ENCODE measurements at places on chromosomes 3 and 15. TPM values are rescaled to one million over a fixed set of nuclear protein-coding genes. Genes with fewer than 3 reads are reported as not detected.

DNA sequence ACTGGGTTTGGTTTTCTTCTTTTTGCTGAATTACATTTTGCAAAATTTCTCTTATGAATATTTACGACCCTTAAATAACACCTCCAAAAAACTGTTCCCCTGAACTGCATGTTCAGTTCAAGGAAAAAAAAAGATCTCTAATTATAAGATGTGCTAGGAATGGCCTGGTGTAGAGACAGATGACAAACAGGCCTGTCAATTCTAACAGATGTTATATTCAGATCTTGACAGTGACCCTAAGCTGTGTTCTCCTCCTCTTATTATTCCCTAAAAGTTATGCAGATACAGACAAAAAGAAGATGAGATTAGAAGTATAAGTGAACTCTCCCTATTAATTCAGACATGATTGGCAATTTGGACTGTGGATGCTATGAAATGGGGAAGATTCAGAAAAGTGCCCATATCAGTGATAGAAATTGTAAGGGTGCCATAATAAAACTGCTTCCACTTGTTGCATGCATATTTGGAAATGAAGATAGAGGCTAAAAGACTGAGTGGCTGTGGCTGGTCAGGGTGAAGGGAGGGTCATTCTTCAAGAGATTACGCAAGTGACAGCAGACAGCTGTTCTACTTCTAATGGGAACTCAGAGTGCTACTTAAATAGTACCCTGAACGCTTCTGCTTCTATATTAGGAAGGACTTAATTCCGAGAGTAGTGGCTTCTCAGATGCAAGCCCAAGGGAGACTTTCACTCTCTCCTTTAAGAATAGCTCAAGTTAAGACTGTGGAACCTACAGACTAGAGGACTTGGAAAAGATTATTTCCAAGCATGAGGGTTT, 75.5 kb downstream of the ADAMTS9 start:
- DNase-seq: no peak
- no peak overlapping the region for H3K27ac ChIP-seq
- H3K27me3 ChIP-seq: no peaks in the 10 kb centered on the region
- H3K4me1 ChIP-seq: no peaks in the 10 kb centered on the region
- H3K4me3 ChIP-seq: no peak overlapping the region

GRCh38 chr3:126911162-126912026, 71.5 kb upstream of the PLXNA1 start:
- H3K36me3 ChIP-seq: no peaks in the 10 kb centered on the region
- H3K27me3 ChIP-seq: no peaks in the 10 kb centered on the region
- peaks cover 65% of the 10 kb centered on the region for H3K4me1 ChIP-seq
- peak overlapping the region; percentile 94 for H3K27ac ChIP-seq
- H3K4me3 ChIP-seq: no peak overlapping the region

DNA sequence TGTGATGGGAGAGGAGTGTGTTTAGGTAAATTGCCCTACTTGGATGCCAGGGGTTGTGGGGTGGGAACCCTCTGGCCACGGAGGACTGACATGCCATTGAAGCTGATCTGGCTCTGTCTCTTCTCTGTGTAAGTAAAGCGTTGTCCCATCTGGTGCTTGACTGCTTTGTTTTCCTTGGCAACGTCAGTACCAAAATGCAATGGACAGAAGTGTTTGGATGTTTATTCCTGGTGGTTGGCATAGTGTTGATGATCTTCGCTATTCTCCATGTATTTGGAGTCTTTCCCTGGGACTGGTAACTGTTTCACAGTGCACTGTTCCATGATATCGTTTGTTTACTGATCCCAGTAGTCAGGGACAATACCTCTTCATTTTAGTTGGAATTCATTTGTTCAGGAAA, 130.5 kb upstream of the MCTP2 start:
- no peaks in the 10 kb centered on the region for H3K27me3 ChIP-seq
- H3K27ac ChIP-seq: no peak overlapping the region
- no peaks in the 10 kb centered on the region for H3K36me3 ChIP-seq
- DNase-seq: no peak
- peaks cover 7% of the 10 kb centered on the region for H3K4me1 ChIP-seq

RNF123 gene
- 17.1 TPM for total RNA-seq

- no peaks in the 10 kb centered on the region for H3K27me3 ChIP-seq
- no peak overlapping the region for H3K27ac ChIP-seq
- H3K4me1 ChIP-seq: peaks cover 10% of the 10 kb centered on the region
These were observed 138.0 kb upstream of the MEF2A start for GRCh38 chr15:99427668-99428361.

GRCh38 chr15:42992626-42993025, 72.0 kb upstream of the TTBK2 start:
- DNase-seq: no peak
- no peaks in the 10 kb centered on the region for H3K27me3 ChIP-seq

DNA sequence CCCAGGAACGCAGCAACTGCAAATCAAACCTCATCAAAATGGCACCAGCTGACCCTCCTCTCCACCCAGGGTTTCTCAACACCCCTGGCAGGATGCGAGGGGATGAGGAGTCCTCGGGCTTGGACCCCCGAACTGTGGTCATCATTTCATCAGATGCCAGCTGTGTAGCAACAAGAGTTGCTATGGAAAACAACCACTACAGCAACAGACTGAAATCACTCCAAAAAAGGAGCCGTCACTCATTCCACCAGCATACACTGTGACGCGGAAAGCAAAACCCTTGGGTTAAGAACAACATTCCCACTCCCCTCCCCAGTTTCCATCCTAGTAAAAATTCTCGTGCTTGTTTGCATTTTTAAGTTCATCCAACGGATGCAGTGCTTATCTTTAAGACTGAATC, 40.1 kb downstream of the VGLL4 start:
- H3K4me1 ChIP-seq: peaks cover 66% of the 10 kb centered on the region
- no peak for DNase-seq
- no peaks in the 10 kb centered on the region for H3K27me3 ChIP-seq
- H3K4me3 ChIP-seq: no peak overlapping the region
- peak overlapping the region; percentile 86 for H3K27ac ChIP-seq
- H3K36me3 ChIP-seq: peaks cover 27% of the 10 kb centered on the region

GRCh38 chr3:135056084-135056730, 261.1 kb downstream of the EPHB1 start:
- no peak overlapping the region for H3K27ac ChIP-seq
- no peaks in the 10 kb centered on the region for H3K4me1 ChIP-seq
- no peaks in the 10 kb centered on the region for H3K36me3 ChIP-seq
- DNase-seq: no peak
- no peaks in the 10 kb centered on the region for H3K27me3 ChIP-seq

GRCh38 chr15:84658080-84658787, at the start of gene NMB:
TSS of gene NMB (minus strand) at chr15:84658199. CDS start at chr15:84658152, 47 bp downstream.
- H3K27me3 ChIP-seq: no peaks in the 10 kb centered on the region
- peak; percentile 53 for DNase-seq
- peaks cover 13% of the 10 kb centered on the region for H3K4me1 ChIP-seq
- no peak within 1 kb of the TSS for H3K27ac ChIP-seq
- peaks cover 9% of the 10 kb centered on the region for H3K36me3 ChIP-seq
- H3K4me3 ChIP-seq: peak within 1 kb of the TSS; percentile 34

GRCh38 chr3:115236496-115236895, 89.4 kb upstream of the ZBTB20 start:
- no peaks in the 10 kb centered on the region for H3K36me3 ChIP-seq
- no peak for DNase-seq
- no peaks in the 10 kb centered on the region for H3K27me3 ChIP-seq
- H3K27ac ChIP-seq: no peak overlapping the region

GRCh38 chr15:69185706-69186105, 25.3 kb downstream of the GLCE start:
- no peak overlapping the region for H3K4me3 ChIP-seq
- no peak for DNase-seq
- no peaks in the 10 kb centered on the region for H3K27me3 ChIP-seq

RPL4 gene
- 3,551 TPM for total RNA-seq

- H3K4me1 ChIP-seq: no peaks in the 10 kb centered on the region
- no peak overlapping the region for H3K27ac ChIP-seq
- H3K36me3 ChIP-seq: no peaks in the 10 kb centered on the region
- no peaks in the 10 kb centered on the region for H3K27me3 ChIP-seq
- DNase-seq: peak; percentile 49
- H3K4me3 ChIP-seq: no peak overlapping the region
These were observed 209.4 kb downstream of the CADPS start for GRCh38 chr3:62665627-62666437.

TTLL13 gene
- not detected for total RNA-seq

FAM81A gene
- total RNA-seq: 2.8 TPM

- H3K36me3 ChIP-seq: no peaks in the 10 kb centered on the region
- no peak overlapping the region for H3K27ac ChIP-seq
- no peak overlapping the region for H3K4me3 ChIP-seq
- H3K4me1 ChIP-seq: no peaks in the 10 kb centered on the region
- DNase-seq: no peak
These were observed 406.1 kb downstream of the VPS13C start for GRCh38 chr15:61654002-61654740.

- H3K27me3 ChIP-seq: no peaks in the 10 kb centered on the region
- no peak overlapping the region for H3K27ac ChIP-seq
- H3K36me3 ChIP-seq: no peaks in the 10 kb centered on the region
- no peak overlapping the region for H3K4me3 ChIP-seq
- H3K4me1 ChIP-seq: peaks cover 18% of the 10 kb centered on the region
These were observed 6.0 kb upstream of the RLBP1 start for GRCh38 chr15:89227425-89227824.

DNA sequence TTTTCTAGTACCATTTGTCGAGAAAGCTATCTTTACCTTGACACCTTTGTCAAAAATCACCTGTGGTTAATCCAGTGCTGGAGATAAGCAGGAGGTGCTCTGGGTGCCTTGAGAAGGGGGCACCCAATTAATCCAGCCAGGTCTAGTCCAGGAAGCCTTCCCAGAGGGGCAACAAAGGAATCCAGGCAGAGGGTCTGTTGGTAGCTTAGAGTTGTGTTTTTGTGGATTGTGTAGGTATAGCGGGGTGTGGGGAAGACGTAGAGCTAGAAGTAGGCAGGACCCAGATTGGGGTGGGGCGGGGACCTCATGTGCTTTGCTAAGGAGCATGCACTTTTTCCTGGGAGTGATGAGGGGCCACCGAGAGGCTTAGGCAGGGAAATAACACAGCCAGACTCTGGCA, 6.0 kb upstream of the PIGZ start:
- peaks cover 6% of the 10 kb centered on the region for H3K4me1 ChIP-seq
- no peaks in the 10 kb centered on the region for H3K27me3 ChIP-seq
- 0 out of 2 replicates have a peak, but pooled peaks cover 1% of the 10 kb centered on the region for H3K36me3 ChIP-seq
- H3K4me3 ChIP-seq: no peak overlapping the region

DNA sequence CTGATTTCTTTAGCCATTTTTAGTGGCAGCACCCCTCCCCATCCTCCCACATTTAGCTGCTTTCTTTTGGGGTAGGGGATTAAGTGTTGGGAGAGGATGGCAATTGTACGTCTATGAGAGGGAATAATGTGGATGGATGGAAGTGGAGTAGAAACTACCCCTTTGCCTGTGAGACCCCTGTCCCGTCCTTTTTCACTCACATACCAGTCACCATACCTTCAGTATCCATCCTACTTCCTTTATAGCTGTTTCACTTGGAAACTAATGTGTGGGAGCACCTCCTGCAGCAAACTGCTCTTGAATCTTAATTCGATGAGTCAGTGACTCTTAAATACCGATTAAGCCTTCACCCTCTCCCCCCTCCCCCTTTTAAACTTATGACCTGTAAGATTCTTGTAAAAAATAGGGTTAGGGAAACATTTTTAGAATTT, 730 bp downstream of the SPRED1 start:
- H3K4me3 ChIP-seq: peak overlapping the region; percentile 87
- H3K27me3 ChIP-seq: no peaks in the 10 kb centered on the region
- H3K36me3 ChIP-seq: peaks cover 8% of the 10 kb centered on the region
- peaks cover 20% of the 10 kb centered on the region for H3K4me1 ChIP-seq

DNA sequence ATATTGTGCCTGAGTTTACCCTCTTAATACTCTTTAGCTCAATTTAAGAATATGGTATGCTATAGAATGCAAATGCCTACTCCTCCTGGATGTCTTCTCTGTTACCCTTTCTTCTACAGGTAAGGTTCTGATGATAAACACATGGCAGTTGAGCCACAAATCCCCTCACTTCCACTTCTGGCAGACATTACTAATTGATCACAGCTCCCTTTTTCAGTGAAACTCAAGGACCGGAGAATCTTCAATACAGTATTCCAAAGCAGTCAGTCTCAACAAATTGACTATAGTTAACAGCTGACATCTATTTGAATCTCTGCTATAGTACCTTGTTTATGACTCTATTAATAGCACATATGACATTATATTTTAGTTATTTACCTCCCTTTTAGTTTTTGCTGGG, 232.1 kb upstream of the ADAMTS9 start:
- no peaks in the 10 kb centered on the region for H3K27me3 ChIP-seq
- DNase-seq: no peak
- H3K4me3 ChIP-seq: no peak overlapping the region
- H3K4me1 ChIP-seq: no peaks in the 10 kb centered on the region
- no peaks in the 10 kb centered on the region for H3K36me3 ChIP-seq

GRCh38 chr3:30893678-30894325, 659 bp downstream of the GADL1 start:
- H3K4me1 ChIP-seq: peaks cover 5% of the 10 kb centered on the region
- H3K27ac ChIP-seq: no peak overlapping the region
- DNase-seq: no peak

GXYLT2 gene
- total RNA-seq: 13.3 TPM

- no peak for DNase-seq
- peaks cover 8% of the 10 kb centered on the region for H3K4me1 ChIP-seq
- H3K36me3 ChIP-seq: no peaks in the 10 kb centered on the region
- no peak overlapping the region for H3K4me3 ChIP-seq
- H3K27ac ChIP-seq: no peak overlapping the region
These were observed 224.4 kb downstream of the THRB start for GRCh38 chr3:24270204-24270691.

- no peak overlapping the region for H3K4me3 ChIP-seq
- peaks cover 82% of the 10 kb centered on the region for H3K4me1 ChIP-seq
These were observed 82.4 kb downstream of the WWTR1 start for GRCh38 chr3:149575213-149575960.

DNA sequence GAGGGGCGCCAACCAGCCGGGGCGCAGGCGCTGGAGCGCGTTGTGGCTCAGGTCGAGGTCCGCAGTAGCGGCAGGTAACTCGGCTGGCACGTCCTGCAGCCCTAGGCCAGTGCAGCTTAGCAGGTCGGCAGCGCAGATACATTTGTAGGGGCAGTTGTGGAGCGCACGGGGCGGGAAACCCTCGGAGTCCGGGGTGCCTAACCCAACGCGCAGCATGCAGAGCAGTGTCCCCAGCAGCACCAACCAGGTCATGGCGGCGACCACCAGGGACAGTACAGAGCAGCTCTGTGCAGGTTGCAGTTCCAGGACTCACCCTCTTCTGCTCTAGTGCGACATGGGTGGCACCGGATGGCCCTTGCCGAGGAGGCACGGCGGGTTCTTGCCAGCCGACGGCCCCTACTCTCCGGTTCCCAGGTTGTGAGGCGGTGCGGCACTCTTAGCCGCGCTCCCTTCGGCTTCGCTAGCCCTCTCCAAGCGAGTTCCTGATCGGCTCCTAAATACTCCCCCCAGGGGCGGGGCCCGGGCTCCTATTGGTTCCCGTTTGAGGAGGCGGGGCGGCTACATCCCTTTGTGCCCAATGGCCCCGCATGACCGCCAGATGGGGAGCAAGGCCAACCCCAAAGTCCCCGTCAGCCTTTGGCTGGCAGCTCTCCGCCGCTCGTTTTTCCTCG, at the start of gene AMIGO3:
TSS of gene AMIGO3 (minus strand) at position 471 of the 671 bp plus-strand sequence. CDS start at position 252, 219 bp downstream.
- peaks cover 26% of the 10 kb centered on the region for H3K4me1 ChIP-seq
- DNase-seq: peak; percentile 88
- peaks cover 60% of the 10 kb centered on the region for H3K36me3 ChIP-seq
- peak within 1 kb of the TSS; percentile 39 for H3K4me3 ChIP-seq
- H3K27ac ChIP-seq: no peak within 1 kb of the TSS

GRCh38 chr3:147393261-147393942, 12.9 kb downstream of the ZIC4 start:
- DNase-seq: peak; percentile 58
- peak overlapping the region; percentile 52 for H3K4me3 ChIP-seq
- no peaks in the 10 kb centered on the region for H3K36me3 ChIP-seq

LEKR1 gene
- 0.16 TPM for total RNA-seq

FGD5 gene
- total RNA-seq: not detected

- H3K27ac ChIP-seq: no peak overlapping the region
- no peaks in the 10 kb centered on the region for H3K36me3 ChIP-seq
- no peak for DNase-seq
- peaks cover 46% of the 10 kb centered on the region for H3K4me1 ChIP-seq
- H3K27me3 ChIP-seq: no peaks in the 10 kb centered on the region
- no peak overlapping the region for H3K4me3 ChIP-seq
These were observed 123.2 kb downstream of the BDH1 start for GRCh38 chr3:197432384-197433127.

All from SJSA1 (cell line).